NCI-H226 (cell line): ENCODE measurements at places on chromosomes 11 and 22.

GRCh38 chr11:17767914-17768313 is 33.3 kb downstream of the KCNC1 start:
- DNase-seq, result no peak

DNA sequence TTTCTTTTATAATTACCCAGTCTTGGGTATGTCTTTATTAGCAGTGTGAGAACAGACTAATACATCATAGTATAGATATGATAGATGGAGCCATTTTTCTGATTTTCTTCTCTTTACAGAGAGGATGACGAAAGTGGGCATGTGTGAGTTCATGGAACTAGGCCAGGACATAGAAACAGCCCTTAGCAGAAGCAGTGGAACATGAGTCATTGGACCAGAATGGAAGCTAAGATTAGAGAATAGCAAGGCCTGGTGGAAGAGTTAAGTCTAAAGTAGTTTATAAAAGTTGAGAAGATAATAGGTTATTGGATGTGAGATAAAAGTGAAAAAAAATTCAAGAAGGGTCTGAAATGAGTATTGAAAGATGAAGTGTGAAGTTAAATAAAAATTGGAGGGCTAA is 97.0 kb upstream of the MPPED2 start:
- peak; percentile 50 for DNase-seq

- DNase-seq, result no peak
Measured at GRCh38 chr22:32800158-32800882, 1.2 kb upstream of the TIMP3 start.

- no peak for DNase-seq
Measured at GRCh38 chr11:129596351-129596750, 219.3 kb upstream of the TMEM45B start.

DNA sequence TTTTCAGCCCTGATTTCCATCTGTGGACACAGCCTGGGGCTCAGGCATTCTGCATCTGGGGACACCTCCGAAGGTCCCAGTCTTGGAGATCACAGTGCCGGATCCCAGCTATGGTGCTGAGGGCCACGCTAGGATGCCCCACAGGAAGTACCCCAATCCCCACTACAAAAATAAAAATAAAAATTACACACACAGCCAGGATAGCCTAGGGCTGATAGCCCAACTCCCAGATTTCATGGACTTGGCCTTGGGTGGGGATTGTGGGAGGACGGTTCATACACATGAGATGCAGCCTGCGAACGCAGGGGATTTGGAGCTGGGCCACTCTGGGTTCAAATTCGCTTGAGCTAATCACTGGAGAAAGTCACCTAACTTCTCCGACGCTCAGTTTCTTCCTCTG is 237.7 kb downstream of the BUD13 start:
- no peak for DNase-seq

GRCh38 chr11:1988667-1989317 is 8.8 kb downstream of the H19 start:
- DNase-seq, result no peak

DNA sequence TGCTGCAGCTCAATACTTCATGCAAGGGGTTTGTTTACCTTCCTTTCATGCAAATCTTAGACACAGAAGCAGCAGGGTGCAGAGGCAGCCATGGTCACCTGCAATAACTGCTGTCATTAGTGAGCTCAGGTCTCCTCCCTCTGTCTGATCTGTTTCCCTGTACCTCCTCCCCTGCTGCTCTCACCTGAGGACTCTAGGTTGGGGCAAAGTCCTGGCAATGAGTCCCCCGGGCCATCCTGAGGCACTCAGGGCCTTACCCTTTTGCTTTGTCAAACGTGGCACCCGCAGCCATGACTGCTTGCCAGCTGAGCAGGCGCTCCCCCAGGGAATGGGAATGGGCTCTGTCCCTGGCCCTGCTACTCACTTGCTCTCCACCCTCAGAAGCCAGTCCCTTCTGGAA is 3.9 kb downstream of the LRRC10B start:
- DNase-seq, result no peak

DNA sequence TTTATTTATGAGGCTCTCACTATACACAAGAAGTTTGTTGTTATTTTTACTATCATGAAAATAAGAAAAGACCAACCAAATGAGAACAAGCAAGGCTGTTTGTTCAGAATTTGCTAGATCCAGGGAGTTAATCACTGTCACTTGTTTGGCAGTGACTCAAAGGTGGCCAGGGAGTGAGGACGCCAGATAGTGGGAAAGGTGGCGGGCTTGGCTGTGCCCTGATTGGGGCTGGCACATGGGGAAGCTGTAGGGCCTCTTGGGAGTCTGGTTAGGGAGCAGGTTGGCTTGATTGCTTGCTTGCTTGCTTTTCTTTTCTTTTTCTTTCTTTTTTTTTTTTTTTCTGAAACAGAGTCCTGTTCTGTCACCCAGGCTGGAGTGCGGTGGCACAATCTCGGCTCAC is 53.1 kb upstream of the SLC22A12 start:
- DNase-seq, result no peak

DNA sequence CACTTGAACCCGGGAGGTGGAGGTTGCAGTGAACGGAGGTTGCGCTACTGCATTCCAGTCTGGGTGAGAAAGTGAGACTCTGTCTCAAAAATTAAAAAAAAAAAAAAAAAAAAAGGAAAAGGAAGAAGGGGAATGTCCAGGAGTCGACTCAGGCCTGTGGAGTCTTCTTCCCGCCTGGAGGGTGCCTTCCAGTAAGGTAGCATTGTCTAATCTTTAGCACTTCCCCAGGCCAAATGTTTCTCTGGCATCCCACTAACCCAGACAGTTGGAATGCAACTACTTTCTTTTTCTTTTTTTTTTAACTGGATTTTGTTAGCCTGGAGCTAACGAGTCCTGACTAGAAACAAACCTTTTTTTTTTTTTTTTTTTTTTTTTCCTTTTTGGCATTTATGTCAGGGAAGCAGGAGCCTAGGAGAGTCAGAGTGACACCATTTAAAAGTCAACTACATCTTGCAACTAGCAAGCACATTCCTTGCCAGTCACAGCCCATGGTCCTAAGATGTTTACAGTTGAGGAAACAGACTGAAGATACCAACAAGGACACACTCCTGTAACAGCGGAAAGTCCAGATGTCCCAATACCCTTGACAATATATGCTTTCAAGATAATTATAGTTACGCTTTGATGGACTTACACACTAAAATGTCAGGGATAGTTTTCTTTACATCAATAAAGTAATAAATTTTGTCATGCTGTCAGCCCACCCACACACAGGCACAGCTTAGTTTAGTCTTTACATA is 10.6 kb downstream of the PLET1 start:
- DNase-seq, result peak; percentile 40

- no peak for DNase-seq
Measured at GRCh38 chr11:117071344-117071787, 26.9 kb downstream of the SIK3 start.

GRCh38 chr22:39690881-39691605 is 120.5 kb downstream of the CACNA1I start:
- DNase-seq, result no peak

- DNase-seq, result no peak
Measured at GRCh38 chr11:16393340-16393739, 37.0 kb upstream of the SOX6 start.

DNA sequence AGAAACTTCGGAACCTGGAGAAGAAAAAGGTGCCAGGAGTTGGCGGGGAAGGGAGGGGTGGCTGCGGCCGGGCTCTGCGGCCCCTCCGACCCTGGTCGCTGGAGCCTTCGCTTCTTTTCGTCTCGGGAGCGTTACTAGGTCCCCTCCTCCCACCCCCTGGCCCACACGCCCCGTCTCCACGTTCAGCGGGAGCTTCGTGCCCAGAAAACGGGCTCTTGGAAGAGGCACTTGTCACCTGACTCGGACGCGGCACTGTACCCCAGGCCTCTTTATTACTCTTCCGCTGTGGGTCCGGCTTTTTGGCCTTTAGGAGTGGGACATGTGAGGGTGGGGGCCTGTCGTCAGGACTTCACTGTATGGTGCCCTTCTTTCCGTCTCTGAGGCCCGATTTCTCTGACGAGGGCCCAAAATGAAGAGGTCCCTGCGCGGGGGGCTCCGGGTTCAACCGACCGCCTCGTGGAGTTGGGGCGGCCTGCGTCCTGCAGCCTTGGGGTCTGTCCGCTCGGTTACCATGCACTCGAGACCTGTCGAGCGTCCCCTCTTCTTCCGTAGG is 1.2 kb downstream of the CAPRIN1 start:
- DNase-seq, result no peak

GRCh38 chr11:95067841-95068219 is 1.1 kb downstream of the SRSF8 start:
- no peak for DNase-seq

DNA sequence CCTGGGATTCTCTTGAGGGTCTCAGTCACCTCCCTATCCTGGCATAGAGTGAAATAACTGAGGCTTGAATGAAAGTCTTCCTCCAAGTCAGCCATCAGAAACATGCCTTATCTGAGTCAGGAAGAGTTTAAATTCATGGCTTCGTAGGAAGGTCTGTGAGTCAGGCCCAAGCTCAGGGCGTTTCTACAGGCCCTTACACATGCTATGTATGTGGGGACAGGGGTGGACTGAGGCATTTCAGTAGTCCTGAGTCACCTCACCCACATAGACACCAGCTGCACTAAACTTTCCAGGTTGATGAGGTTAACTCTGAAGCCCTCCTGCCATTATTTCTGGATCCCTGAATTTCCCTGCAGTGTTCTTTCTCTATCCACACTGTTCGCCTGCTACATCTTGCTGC is 134.6 kb upstream of the RCN1 start:
- no peak for DNase-seq

DNA sequence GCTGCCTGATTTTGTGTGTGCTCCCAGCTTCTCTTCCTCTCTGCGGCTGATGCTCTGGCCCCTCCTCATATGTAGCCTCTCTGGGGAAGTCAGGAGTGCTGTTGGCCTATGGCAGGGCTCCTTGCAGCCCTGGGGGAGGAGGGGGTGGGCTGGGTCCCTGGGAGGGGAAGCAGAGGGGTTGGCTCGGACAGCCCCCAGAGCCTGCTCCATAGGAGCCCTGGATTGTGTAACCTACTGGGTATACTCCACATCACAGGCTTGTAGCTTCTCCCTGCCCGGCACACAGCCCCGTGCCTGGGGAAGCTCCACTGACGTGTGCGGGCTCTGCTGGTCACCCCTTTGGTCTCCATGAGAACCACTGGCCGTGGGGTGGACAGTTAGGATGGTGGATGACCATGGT is 113.8 kb downstream of the ST3GAL4 start:
- no peak for DNase-seq

- DNase-seq, result no peak
Measured at GRCh38 chr11:62707277-62707861, at the start of the genes BSCL2 and GNG3. TSS of gene BSCL2 (minus strand) at chr11:62707424. CDS start at chr11:62707195, 229 bp downstream. TSS of gene GNG3 (plus strand) at chr11:62707676. CDS start at chr11:62708296, 620 bp downstream.

GRCh38 chr11:15212876-15213275 is 98.2 kb downstream of the INSC start:
- DNase-seq, result no peak

- no peak for DNase-seq
Measured at GRCh38 chr11:133811850-133812685, 33.2 kb downstream of the SPATA19 start.

- no peak for DNase-seq
Measured at GRCh38 chr11:29124470-29124869, 892.4 kb downstream of the KCNA4 start.

- DNase-seq, result no peak
Measured at GRCh38 chr11:118631142-118631909, 23.9 kb downstream of the PHLDB1 start.

DNA sequence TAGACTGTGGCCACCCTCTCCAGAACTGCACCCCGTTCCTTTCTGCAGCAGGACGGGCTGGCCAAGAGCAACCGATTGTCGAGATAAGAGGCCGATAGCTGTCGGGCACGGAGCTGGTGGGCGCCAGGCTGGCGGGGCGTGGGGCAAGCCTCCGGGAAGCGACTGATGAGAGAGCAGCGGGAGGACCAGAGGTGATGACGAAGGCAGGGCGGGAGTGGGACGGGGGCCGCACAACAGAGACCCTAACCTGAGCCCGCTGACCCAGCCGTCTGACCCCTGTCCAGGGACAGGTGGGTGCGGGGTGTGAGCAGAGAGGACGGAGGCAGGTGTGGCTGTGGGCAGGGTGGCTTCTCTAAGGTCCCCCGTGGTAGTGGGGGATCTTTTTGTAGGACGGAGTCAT is 7.3 kb upstream of the BRSK2 start:
- no peak for DNase-seq

DNA sequence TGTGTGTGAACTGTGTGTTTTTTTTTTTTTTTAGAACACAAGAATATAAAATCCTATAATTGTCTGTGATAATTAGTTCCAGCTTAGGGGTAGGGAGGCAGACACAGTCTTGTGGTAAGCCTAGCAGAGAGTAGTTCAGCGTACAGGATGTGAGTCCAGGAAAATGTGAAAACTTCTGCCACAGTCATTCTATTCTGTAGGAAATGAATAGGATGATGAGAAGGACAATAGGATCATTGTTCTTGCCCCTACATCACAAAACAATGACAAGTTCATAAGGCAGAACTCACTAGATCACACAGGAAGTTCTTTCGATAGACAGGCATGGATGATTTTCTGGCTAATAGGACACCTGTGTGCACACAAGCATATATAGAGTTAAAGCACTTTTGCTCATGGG is 132.2 kb downstream of the NAV2 start:
- no peak for DNase-seq

GRCh38 chr22:45067731-45068130 is 57.9 kb upstream of the PHF21B start:
- DNase-seq, result no peak

DNA sequence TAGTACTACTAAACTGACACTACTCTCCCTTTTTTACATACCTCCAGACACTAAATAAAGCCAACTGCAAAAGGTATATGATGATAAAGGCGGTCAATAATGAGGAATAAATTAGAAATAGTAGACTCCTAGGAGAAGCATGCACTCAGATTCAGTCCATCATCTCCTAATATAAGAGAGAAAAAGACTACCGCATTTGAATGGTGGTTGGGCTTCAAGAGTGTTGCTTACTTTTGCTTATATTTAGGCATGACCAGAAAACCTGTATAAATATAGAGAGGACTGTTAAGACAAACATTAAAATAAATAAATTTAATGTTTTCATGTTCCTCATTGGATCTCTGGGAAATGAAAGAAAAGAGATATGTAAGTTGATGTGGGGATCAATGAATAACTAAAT is 1137.0 kb downstream of the FAM181B start:
- DNase-seq, result no peak

DNA sequence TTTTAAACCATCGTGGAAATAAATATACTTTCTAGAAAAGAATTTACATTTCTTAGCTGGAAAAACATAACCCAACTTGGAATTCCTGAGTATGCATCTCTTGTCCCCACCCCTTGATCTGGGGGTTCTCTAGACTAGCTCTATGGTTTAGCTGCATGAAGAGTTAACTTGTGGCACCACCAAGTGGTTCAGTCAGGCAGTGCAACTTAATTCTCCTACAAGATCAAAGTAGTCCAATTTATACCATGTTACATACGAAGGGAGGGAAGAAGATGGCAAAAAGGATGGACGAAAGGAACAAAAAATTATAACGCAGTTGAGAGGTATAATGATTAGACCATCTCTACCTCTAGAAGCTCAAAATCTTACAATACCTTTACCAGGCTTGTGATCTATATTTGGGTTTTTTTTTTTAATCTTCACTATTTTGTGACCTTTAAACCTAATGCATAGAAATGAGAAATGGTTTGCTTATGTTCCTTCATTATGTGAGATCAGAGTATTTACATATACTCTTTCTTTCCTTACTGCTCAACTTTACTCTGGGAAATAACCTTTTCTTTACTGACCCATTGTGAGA is 28.5 kb upstream of the ALKBH3 start:
- DNase-seq, result peak; percentile 32
